ENCODE measurements at places on chromosomes 2 and 18.

- DNase-seq: no peak
Observed at GRCh38 chr2:195709901-195710806, 53.1 kb downstream of the SLC39A10 start.

DNA sequence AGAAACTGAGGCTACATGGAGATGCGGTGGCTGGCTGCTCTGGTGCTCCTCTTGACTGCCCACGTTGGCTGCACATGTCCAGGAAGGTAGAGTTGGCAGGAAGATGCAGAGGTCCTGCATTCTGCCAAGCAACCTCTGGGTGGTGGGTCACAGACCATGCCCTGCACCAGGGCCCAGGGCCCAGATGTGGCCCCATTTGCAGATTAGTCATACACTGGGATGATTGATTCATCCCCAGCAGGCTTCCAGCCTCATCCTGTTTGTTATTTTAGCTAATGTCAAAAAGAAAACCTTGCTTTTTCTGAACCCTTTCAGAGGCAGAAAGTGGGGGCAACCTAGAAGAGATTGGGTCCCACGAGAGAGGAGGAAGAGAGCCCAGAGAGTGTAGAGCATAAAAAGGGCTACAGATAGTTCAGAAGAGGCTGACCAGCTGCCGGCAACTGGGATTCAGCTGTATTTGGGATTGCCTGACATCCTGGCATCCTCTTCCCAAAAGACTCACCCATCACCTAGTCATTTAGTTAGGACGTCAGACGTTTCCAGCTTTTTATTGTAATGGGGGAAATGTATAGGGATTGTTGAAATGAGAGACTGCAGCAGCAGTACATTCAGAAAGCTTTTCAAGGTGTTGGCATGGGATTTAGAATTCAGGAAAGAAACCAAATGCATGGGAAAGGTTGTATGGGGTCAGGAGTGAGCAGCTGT lies 101.9 kb downstream of the CTIF start:
- no peak for DNase-seq

- no peak for DNase-seq
Observed at GRCh38 chr2:393711-394696, 106.1 kb upstream of the ALKAL2 start.

- no peak for DNase-seq
Observed at GRCh38 chr2:3299703-3300102, 77.9 kb downstream of the EIPR1 start.

Measured in DMS79 (cell line).